ENCODE measurements at places on chromosomes 5 and 9. TPM values are rescaled to one million over a fixed set of nuclear protein-coding genes. Genes with fewer than 3 reads are reported as not detected.

IGFBPL1 gene
- total RNA-seq, result not detected

INSYN2B gene
- total RNA-seq, result 0.07 TPM

BTNL3 gene
- total RNA-seq, result not detected

PCDHGC5 gene
- total RNA-seq, result 1.1 TPM

OBP2B gene
- total RNA-seq, result not detected

CYSTM1 gene
- 43.7 TPM for total RNA-seq

PCDHA13 gene
- total RNA-seq, result 2.6 TPM

CARTPT gene
- total RNA-seq, result not detected

PCDHB11 gene
- 0.85 TPM for total RNA-seq

CCNJL gene
- total RNA-seq, result 4.1 TPM

TMEM252 gene
- total RNA-seq, result not detected

BTNL9 gene
- 0.07 TPM for total RNA-seq

FAM151B gene
- total RNA-seq, result 2.8 TPM

GAS1 gene
- total RNA-seq, result 0.34 TPM

NXNL2 gene
- total RNA-seq, result under 0.01 TPM

C1QTNF2 gene
- total RNA-seq, result 0.07 TPM

Measured in nasal cavity respiratory epithelium epithelial cell of viscerocranial mucosa (primary cell).